ENCODE measurements at places on chromosomes 5 and 9.
A peak's percentile ranks its signal among the peaks of the same experiment; 100 is the strongest.

- no peak for DNase-seq
Measured at GRCh38 chr5:32842813-32843530, 131.9 kb downstream of the NPR3 start.

GRCh38 chr5:22719842-22720241, 133.3 kb downstream of the CDH12 start:
- no peak for DNase-seq

GRCh38 chr5:121121786-121122185, 657.7 kb downstream of the PRR16 start:
- DNase-seq = no peak

- no peak for DNase-seq
Measured at GRCh38 chr5:22521521-22521920, 331.6 kb downstream of the CDH12 start.

DNA sequence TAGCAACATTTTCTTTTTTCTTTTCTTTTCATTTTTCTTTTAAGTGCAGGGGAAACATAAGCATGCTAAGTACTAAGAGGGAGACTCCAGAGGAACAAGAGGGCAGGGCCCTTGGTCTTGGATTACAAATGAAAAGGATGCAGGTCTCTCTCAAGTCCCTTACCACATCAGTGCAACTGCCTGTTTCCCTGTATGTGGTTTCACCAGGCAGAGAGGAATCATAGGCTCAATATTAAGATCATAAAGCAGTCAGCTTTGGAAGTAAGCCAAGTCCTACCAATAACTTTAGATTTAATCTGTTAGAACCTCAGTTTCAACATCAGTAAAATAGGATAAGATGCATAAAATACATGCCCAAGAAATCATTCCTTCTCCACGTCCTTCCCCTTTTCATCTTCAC, 422.7 kb upstream of the PAPPA start:
- no peak for DNase-seq

GRCh38 chr9:121784731-121785411, 133.4 kb downstream of the DAB2IP start:
- no peak for DNase-seq

DNA sequence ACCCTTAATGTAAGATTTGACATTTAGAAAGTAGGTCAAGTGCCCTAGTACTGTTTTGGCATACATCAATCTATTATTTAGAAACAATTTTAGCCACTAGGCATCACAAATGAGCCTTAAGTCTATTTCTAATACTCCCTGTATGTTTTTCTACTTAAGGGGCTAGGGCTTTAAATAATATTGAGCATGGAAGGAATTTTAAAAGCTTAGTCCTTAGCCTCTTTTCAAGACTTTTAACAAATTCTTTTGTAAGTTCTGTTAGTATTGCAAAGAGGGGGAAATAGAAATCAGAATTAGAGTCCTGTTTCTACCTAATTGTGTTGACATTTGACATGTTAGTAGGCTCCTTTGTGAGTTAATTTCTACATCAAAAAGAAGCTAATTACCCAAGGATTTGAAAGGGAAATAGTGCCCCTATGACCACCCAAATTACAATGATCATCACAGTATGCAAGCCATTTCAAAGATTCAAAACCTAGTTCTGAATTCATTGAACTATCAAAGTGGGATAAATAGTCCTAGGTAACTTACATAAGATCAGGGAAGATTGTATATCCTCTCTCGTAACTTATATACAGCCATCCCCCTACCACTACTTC, 647.8 kb upstream of the ACO1 start:
- no peak for DNase-seq

- no peak for DNase-seq
Measured at GRCh38 chr5:135444360-135444759, 2.8 kb downstream of the DCANP1 start.

DNA sequence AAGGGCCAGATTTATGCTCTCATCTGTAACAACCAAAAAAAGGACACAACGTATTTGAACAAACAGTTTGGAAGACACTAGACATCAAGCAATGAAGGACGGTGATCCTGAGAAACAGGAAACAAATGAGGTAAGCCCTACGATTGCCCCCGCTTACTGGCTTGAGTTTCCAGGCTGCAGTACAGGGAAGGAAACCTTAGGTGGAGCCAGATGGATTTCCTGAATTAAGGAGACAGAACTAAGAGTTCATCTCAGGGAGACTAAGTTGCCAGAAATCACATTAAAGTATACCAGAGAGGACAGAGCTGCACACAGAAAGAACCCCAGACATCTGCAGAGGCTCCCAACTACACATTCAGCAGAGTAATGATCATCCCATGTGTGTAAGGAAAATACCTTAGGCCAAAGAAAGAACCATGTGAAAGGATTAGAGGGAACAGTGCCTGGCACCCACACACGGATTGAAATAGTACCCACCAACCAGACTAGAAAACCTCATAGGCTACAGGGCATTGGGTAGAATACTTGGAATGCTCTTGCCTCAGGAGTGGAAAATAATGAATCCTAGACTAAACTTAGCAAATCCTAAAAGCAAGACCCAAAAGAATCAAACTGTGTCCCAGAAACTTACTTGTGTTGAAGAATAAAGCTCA, 99.3 kb upstream of the NIPBL start:
- DNase-seq = peak; percentile 5

GRCh38 chr9:91834740-91835139, 115.3 kb downstream of the ROR2 start:
- DNase-seq = no peak

GRCh38 chr9:33907347-33907746, 90.4 kb downstream of the UBE2R2 start:
- DNase-seq = no peak

GRCh38 chr5:66344544-66344943, 200.4 kb downstream of the SREK1 start:
- DNase-seq = no peak

GRCh38 chr9:77028478-77028877, 9.0 kb downstream of the FOXB2 start:
- DNase-seq = no peak

DNA sequence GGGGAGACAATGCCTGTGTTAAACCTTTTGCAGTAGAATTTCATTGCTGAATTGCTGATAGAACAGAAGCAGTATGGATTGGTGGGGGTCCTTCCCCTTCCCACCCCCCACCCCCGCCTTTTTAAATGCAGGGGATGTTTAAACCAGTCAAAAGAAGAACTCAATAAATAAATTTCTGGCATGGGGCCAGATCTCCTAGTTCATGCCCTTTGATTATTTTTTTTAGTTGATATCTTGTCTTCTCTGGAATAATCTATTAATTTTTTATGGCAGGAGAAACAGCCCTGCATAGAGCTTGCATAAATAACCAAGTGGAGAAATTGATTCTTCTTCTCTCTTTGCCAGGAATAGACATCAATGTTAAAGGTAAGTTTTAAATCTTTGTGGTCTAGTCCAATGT, 72.8 kb downstream of the SLF1 start:
- no peak for DNase-seq

DNA sequence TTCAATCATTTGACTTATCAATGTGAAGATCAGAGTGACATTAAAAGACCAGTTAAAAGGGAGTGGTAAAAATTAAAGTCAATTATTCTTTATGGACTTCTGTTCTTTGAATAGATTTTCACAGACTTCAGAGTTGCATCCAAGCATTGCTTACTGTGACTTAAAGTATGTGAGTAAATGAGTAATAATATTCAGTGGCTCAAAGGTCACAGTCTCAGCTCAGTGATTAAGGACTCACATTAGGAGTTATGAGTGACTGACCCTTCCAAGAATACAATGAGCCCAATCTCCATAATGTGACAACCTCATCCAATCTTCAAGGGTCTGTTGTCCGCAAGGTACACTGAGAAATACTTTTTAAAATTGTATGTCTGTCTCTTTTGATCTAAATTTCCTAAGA, 811.2 kb downstream of the BRINP1 start:
- no peak for DNase-seq

DNA sequence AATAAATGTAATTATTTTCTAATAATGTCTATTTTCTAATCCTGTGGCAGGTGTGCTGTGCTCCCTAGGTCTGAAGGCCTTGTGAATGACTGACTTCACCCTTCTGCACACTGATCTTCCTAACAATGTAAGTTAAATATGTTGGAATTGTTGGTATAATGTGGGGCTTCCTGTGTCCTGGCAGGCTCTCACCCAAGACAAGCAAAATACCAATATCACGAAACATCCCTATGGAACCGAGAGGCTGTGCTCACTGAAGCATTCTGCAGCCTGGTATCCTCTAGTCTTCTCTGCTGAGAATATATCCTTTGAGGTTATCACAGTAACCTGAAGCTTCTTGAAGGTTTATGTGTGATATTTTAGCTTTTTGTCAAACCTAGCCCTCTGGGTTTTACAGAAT, 159.4 kb downstream of the GABRB2 start:
- DNase-seq = no peak

- DNase-seq = no peak
Measured at GRCh38 chr5:128472036-128472435, 66.0 kb downstream of the FBN2 start.

- no peak for DNase-seq
Measured at GRCh38 chr5:14598225-14598624, 16.6 kb downstream of the OTULINL start.

GRCh38 chr5:34789021-34789531, 49.9 kb upstream of the TTC23L start:
- peak; percentile 69 for DNase-seq

- DNase-seq = no peak
Measured at GRCh38 chr5:77844373-77844622, 68.2 kb upstream of the TBCA start.

GRCh38 chr9:91150998-91151717, 210.6 kb downstream of the AUH start:
- peak; percentile 86 for DNase-seq

DNA sequence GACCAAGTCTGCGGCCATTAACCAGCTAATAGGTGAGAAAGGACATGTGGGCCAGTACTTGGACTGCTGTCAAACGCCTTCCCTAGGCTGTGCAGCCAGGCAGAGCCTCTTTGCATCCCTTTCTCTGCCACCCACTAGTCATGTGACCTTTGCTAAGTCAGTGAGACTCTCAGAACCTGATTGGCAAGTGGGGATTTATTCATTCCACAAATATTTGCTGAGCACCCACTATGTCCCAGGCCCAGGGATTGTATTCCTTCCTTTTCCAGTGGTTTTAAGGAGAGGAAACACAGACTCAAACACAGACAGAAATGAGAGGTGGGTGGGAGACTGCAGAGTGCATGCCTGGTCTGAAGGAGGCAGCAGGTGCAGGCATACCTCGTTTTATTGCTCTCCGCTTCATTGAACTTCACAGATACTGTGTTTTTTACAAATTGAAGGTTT, 71.6 kb upstream of the GALNT10 start:
- DNase-seq = no peak

DNA sequence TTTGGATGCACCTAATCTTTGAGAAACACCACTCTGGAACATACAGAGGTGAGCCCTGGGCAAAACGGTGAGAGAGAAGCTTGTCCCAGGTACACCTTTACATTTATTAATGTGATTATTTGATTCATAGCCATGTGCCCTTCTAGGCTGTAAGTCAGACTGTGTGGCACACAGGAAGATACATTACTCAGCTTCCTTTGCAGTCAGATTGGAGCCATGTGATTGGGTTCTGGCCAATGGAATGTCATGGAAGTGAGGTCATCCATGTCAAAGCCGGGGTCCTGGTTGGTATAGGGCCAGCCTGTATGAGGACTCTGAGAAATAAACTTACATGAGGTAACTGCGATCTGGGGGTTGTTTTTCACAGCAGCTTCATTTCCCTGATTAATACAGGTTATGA, 106.8 kb upstream of the CD180 start:
- DNase-seq = no peak

GRCh38 chr5:171945066-171945465, 61.4 kb downstream of the FBXW11 start:
- DNase-seq = no peak

DNA sequence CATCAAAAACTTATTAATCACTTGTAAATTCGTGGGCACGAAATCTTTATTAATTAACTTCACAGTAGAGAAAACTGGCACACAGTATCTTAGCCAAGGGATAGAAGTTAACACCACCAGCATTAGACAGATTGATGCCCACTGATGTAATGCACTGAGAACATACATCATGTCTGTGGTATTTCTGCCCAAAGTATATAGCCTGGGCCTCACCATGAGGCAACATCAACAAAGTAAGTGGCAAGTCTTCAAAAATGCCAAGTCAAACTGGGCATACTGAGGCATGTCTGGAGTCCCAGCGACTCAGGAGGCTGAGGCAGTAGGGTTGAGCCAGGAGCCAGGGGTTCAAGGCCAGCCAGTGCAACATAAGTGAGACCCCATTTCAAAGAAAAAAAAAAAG, 79.5 kb downstream of the GLIS3 start:
- DNase-seq = no peak

GRCh38 chr5:169702693-169703481, 65.8 kb downstream of the DOCK2 start:
- DNase-seq = no peak

DNA sequence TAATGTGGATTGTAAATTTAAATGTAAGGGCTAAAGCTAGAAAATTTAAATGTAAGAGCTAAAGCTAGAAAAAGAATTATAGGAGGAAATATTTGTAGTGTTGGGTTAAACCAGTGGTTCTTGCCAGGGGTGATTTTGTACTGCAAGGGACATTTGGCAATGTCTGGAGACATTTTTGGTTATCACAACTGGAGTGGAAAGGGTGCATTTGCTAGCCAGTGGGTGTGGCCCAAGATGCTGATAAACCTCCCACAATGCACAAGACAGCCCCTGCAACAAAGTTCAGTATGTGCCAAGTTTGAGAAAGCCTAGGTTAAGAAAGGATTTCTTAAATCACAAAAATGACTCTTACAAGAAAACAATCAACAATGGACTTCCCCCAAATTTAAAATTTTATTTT, 31.6 kb upstream of the ELL2 start:
- DNase-seq = no peak

- no peak for DNase-seq
Measured at GRCh38 chr9:90815183-90815943, 13.7 kb downstream of the SYK start.

GRCh38 chr9:135559606-135560005, 1.9 kb upstream of the PAEP start:
- DNase-seq = no peak

- DNase-seq = no peak
Measured at GRCh38 chr5:147901599-147902039, 4.7 kb downstream of the C5orf46 start.

GRCh38 chr9:72951520-72952380, 1.1 kb downstream of the ALDH1A1 start:
- no peak for DNase-seq

GRCh38 chr5:78594610-78595457, 53.7 kb downstream of the LHFPL2 start:
- DNase-seq = peak; percentile 97

DNA sequence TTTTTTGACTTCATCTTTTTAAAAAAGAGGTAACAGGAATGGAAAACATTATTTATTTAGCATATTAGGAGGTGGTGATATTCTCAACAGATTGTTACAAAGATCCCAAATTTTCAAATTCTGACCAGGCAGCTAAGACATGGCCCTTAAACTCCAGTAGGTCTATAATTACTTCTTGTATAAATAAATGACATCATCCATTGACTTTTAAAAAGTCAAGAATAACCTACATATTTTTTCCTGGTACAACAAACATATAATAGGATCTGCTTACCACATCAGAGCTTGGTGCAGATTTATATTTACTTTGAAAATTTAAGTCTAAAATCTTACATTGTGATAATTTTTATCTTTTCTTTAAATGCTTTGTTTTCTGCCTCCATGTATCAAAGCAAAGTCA, 92.2 kb upstream of the TRPM3 start:
- DNase-seq = no peak

- DNase-seq = no peak
Measured at GRCh38 chr9:95433096-95433819, 83.5 kb downstream of the PTCH1 start.
